Foreskin keratinocyte (primary cell): ENCODE measurements at places on chromosomes 16 and 17. TPM values are rescaled to one million over a fixed set of nuclear protein-coding genes. Genes with fewer than 3 reads are reported as not detected.

Gene CD300E
- not detected in 2 replicates for total RNA-seq

Gene TBC1D3L
- 1.9 and 2.0 TPM in 2 replicates for total RNA-seq

Gene DPEP2
- not detected in 2 replicates for total RNA-seq

Gene TBX2
- not detected in 2 replicates for total RNA-seq

Gene SLFN14
- not detected in 2 replicates for total RNA-seq

Gene SRL
- not detected in 2 replicates for total RNA-seq

Gene TBC1D3I
- 0.10 TPM in 1 of 2 replicates, not detected in the other for total RNA-seq

Gene SLFN13
- total RNA-seq = 2.8 and 3.7 TPM in 2 replicates

GRCh38 chr17:48330421-48330820 is 99.6 kb downstream of the SKAP1 start:
- no peak for DNase-seq

GRCh38 chr17:42372142-42372541 is 16.1 kb downstream of the STAT3 start:
- DNase-seq = no peak

- no peak for DNase-seq
These were observed 28.7 kb downstream of the KIAA0513 start for GRCh38 chr16:85056211-85056748.

DNA sequence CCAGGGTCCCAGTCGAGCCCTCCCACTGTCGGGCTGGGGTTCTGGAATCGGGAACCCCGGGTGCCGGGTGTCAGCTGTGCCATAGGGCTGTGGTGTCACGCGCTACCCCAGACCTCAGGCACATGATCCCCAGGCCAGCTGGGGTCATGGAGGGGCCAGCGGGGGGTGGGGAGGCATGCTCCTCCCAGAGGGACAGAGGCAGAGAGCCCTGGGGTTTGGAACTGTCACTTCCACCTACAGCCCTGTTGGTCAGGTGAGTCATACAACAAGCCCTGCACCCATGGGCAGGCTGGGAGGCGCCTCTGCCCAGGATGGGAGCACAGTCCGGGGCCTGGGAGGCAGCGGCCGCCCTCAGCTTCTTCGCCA is 63.0 kb downstream of the BAIAP2 start:
- no peak for DNase-seq

- peak; percentile 47 for DNase-seq
These were observed 11.3 kb downstream of the CA5A start for GRCh38 chr16:87924811-87925670.

DNA sequence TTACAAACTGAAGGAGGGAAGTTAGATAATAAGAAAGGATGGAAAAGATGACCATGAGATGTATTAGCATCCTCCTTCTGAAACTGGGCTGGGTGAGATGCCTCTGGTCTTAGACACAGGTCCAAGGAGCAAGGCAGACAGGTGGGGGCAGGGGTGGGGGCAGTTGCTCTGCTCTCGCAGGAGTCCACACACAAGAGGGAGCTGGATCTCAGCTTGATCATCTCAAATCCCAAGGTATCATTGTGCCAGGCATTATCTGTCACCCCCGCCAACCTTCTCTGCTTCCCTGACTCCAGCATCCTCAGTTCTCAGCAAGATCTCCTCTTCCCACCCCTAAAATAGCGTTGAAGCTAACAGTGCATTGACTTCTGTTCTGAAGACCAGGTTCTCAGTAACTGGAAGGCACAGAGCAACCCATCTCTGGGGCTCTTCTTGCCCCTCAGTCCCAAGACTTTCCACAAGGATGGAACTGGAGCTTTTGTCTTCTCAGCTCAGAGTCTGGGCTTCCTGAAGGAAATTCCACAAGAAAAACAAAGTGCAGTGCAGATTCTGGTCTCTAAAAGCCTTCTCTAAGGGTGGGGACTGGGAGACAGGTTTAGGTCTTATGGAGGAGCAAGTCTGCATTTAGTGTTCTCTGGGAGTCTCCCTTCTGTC is 1.6 kb downstream of the FLOT2 start:
- DNase-seq = no peak

GRCh38 chr16:25796239-25796638 is 104.5 kb downstream of the HS3ST4 start:
- DNase-seq = no peak

DNA sequence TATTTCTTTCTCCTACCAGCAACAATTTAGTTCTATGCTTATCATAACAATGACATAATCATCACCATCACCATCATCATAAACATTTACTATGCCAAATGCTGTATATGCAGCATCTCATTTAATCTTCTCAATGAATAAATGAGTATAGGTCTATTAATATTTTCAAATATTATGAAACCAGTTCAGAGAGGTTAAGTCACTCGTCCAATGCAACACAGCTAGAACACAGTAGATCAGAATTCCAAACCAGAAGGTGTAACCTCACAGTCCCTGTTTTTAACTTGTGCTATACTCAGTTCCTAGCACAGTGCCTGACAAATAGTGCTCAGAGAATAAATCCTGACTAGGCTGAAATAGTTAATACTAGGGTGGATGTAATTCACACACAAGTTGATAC is 314.8 kb downstream of the XYLT1 start:
- DNase-seq = no peak

- no peak for DNase-seq
These were observed 33.1 kb upstream of the DDX52 start for GRCh38 chr17:37676115-37676925.

DNA sequence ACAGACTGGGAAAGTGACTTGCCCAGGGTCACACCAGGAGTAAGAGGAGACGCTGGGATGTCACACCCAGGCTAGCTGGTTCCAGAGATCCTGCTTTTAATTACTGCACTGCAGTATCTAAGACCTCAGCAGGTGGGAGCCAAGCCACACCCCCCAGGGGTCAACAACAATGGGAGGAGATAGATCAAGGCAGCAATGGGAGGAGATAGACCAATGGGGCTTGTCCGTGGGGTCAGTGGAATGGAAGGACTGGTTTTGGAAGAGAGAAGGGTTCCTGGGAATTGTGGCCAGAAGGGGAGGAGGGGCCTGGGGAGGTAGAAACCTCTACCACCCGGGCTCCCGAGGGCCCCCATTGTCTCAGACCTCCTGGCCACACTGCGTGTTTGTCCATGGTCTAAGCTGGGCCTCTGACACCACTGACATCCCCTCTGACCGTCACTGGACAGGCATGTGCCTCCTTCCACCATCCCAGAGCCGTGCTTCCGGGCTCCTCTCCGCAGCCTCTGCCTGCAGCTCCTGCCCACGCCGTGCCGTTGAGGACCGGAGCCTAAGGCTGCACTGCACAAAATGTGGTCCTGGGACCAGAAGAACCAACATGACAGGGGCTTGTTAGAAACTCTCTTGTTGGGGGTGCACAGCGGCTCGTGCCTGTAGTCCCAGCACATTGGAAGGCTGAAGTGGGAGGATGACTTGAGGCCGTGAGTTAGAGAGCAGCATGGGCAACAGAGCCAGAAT is 69.8 kb upstream of the RPH3AL start:
- DNase-seq = no peak

- no peak for DNase-seq
These were observed 24.4 kb upstream of the ABAT start for GRCh38 chr16:8649829-8650554.

DNA sequence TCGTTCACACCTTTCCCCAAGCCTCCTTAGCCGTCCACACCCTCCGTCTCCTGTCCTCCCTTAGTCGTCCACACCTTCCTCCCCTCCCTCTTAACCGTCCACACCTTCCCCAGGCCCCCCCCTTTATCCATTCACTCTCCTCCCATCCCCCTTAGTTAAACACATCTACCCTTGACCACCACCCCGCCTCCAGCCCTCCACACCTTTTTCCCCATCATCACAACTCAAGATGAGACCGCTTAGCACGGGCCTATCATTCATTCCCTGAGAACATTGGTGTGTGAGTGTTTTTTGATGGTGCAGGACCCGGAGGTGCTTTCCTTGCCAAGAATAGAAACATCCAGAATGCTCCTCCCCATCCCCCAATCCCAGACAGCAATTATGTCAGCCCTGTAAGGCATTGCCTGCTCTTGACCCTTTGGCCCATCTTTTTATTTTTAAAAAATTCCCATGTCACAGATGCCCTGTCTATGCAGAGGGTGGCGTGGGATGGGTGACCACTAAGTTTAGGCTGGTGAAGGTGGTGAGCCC is 1.4 kb downstream of the TENT4B start:
- DNase-seq = no peak

- no peak for DNase-seq
These were observed 33.8 kb downstream of the ESRP2 start for GRCh38 chr16:68202091-68202519.

DNA sequence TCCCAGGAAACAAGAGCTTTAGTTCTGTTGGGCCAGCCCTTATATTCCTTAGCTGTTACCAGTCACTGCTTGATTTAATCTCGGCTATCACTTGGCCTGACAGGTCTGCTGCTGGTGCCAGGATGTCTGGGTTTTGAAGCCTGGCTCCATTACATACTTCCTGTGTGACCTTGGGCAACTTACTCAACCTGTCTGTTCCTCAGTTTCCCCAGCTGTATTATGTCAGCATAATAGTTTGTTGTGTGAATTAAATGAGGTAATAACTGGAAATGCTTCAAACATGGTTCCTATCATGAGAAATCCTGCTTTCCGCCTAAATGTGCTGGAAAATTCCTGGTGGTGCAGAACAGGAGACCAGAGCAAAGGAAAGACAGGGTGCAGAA is 50.6 kb upstream of the STH start:
- no peak for DNase-seq
